ENCODE measurements at places on chromosomes 2 and 18. TPM values are rescaled to one million over a fixed set of nuclear protein-coding genes. Genes with fewer than 3 reads are reported as not detected.

Gene ALKAL2
- 0.17 TPM for total RNA-seq

DNA sequence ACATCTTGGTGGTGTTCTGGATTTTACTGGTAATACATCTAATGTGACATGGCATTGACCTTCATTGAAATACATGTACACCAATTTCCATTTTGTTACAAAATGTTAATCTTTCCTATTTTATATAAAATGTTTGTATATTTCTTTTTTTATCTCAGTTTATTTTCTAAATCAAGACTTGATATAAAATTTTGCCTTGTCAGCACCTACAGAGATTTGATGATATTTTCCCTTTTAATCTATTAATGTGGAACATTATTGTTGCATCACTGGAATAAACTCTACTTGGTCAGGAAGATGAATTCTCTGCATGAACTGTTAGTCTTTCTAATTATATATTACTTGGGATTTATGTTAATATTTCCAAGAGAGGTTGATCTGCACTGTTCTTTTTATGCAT lies 294.0 kb upstream of the ETAA1 start:
- DNase-seq = no peak

DNA sequence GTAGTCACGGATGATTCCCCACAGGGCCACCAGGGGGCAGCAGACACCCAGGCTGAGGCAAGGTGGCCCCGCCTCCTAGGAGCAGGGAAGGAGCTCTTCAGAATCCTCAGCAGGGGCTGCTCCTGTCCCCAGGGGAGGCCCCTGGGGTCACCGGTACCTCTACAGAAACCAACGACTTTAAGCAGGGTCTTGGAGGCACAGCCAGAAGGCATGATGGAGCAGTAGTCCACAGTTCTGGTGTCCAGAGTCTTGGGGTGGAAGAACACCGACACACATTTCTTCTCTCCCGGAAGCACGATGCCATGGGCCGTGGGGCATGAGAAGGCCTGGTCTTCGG lies 11.5 kb downstream of the CFAP65 start:
- DNase-seq = peak; percentile 49

Gene MRPL53
- total RNA-seq = 38.0 TPM

Gene VWC2L
- not detected for total RNA-seq
